ENCODE measurements at places on chromosomes 12 and 14.

DNA sequence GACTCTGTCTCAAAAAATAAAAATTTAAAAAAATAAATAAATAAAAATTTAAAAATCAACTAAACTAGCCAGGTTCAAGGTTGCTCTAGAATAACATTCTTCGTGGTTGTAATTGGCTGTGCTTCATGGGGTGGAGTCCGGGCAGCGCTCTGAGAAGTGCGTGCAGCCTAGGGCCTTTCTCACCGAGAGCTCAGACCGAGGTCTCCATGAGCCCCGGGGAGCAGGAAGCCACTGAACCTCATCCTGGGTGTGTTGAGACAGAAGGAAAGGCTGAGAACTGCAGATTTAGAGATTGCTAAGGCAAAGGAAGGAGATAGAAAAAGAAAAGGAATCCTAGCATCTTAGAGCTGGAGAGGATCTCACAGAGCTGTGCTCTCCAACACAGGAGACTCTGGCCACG, 14.7 kb downstream of the P2RX4 start:
- no peak for DNase-seq

- DNase-seq, result no peak
These were observed 15.7 kb downstream of the FAR2 start for GRCh38 chr12:29164477-29165393.

DNA sequence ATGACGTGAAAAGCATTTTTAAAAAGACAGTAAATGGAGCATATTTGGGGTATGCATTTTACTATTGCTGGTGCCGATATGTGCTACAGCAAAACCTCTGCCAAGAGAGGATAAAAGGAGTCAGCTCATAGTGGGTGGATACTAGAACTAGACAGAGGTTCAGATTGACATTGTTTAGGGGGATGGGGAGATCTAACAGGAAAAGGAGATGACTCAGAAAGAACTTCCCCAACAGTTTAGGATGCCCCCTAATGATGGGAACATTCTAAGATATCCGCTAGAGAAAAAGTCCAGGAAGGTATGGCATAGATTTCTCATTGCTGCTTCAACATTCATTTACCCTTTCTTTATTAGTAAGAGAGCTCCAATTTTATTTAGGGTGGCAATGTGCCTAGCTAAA, 110.5 kb upstream of the CLEC14A start:
- no peak for DNase-seq

- DNase-seq, result no peak
These were observed 14.8 kb downstream of the EMP1 start for GRCh38 chr12:13211191-13211858.

GRCh38 chr12:13193505-13194231, 2.9 kb upstream of the EMP1 start:
- DNase-seq, result no peak

- DNase-seq, result no peak
These were observed 62.8 kb downstream of the HRK start for GRCh38 chr12:116818341-116818856.
